ENCODE measurements at places on chromosomes 7 and 10.

DNA sequence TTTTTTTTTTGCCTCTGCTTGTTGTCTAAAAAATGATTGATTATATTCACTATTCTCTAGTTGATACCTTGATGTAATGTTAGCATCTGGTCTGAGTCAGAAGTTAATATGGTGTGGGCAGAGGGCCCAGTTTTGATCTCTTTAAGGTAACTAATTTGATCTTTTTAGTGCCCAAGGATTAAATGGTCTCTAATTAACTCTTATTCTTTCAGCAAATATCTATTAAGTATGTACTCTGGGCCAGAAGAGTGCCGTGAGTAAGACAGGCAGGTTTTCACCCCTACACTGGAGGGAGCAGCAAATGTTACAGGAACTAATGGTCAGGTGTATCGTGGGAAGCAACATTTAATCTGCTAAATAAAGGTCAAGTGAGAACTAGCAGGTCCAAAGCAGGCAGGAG, 144.6 kb upstream of the COL1A2 start:
- DNase-seq, result no peak

- DNase-seq, result no peak
These were observed 82.5 kb upstream of the CAPZA2 start for GRCh38 chr7:116779931-116780330.

DNA sequence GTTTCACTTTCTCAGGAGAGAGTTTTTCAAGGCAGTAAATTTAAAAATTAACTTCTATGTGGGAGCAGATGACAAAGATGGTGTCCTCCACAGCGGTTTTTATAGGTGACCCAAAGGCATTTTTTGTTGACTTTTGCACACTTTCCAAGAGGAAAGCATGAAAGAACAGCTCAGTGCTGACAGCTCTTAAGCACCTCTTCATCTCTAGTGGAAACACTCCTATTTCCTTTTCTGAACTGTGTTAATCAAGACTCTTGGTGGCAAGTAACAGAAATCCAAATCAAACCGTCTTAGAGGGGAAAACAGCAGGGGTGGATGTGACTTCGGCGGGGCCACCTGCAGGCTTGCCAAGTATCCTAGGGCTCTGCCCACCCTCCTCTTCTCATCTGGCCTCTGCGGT, 71.8 kb upstream of the GATA3 start:
- no peak for DNase-seq

DNA sequence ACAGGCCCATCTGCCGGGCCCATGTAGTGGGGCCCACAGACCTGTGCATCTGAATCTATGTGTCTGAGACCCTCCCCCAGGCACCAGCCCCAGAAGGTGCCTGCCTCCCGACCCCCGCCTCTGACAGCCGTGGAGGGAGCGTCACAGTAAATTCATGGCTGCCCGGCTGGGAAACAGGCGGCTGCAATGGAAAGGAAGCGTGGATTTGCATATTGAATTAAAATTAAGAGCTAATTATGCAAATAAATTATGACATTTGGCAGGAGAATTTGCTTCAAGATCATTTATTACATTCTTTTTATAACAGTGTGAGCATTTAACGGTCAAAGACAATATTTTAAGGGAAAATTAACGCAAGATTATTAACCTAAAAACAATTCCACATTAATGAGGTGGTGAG, 92.3 kb downstream of the HIF1AN start:
- DNase-seq, result no peak

DNA sequence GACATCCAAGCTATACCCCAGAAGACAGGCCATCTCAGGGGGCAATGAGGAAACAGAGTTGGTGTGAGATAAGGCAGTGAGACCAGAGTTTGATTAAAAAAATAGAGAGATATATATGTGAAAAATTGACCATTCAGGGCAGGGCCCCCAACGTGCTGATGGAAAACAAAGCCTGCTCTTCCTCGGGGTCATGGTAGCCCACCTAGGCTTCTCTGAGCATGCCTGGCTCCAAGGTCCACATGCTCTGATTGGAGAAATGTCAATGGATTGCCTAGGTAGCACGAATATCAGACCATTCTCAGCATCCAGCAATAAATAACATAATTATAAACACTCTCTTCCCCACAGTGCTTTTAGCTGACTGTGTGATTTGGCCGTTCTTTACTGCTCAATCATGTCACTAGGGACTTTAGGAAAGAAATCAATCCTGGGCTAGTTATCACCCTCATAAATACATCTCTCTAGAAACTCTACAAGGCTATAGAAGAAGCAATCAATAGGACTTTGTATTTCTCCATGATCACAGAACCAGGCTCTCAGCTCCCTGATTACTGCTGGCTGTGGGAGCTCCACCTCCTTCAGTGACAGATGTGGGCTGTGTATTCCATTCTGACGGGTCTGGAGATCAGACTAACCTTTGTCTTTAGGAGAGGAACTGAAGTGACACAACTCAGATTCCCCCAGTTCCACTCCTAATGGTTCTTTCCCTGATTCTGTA, 766.4 kb downstream of the GRID1 start:
- DNase-seq, result no peak

DNA sequence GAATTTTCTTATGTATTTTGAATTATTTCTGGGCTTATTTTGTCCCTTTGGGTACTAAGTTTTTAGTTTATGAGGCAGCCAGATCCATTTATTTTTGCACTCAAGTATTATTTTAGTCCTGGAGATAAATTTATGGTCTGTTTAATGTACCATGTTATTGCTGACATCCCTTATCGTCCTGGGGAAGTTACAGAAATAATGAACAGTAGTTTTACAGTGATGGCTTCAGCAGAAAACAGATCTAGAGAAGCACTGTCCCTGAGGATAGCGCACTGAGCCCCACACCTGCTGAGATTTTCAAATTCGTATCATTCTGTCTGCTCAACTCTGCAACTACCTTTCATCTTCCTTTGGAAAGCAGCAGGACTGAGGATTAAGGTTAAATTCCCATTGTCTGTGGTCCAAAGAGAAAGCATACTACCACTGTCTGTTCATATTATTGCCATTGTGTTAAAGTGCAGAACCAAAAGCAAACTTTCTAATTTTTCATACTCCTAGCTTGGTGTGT, 168.3 kb downstream of the SNX13 start:
- no peak for DNase-seq

DNA sequence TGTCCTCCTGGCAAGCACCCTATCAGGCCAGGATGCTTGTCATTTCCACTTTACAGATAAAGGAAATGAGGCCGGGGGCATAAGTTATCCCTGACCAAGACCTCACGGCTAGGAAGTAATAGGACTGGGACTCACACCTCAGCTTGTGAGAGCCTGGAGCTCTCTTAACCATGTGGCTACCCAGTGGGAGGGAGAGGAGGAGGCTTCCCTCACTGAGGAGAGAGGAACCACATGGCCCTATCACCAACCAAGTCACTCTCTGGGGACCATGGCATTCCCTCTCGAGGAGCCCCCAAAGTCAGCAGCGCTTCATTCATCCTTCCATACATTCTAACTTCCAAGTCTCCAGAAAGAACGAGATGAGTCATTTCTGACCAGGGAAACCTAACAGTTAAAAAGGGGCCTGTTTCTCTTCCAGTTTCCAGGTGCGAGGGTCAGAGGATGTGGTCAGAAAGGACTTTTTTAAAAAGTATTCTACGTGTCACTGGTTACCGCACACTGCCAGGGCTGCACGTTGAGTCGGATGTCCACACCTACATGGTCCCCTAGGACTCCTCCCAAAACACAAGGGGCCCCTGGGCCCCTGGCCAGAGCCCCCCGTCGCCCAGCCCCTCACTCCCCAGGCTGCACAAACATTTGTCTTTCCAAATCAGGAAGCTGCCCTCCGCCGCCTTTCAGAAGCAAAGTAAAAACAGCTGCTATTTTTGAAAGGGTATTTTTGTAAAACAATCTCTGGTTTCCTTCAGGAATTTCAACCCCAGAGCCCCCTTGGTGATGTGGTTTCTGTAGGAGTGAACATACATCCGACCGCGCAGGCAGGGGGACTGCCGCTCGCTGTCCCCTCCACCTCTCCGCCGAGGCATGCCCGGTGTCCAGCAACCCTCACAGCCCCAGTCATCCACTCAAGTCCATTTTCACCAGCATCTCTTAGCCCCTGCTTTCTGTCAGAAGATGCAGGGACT, 128.2 kb upstream of the CHST15 start:
- no peak for DNase-seq

- DNase-seq, result no peak
These were observed 1173.6 kb upstream of the SORCS1 start for GRCh38 chr10:108338146-108338545.

GRCh38 chr7:57399972-57400371, 50.0 kb upstream of the ZNF716 start:
- no peak for DNase-seq

GRCh38 chr7:90706072-90706716, 110.1 kb downstream of the CDK14 start:
- DNase-seq, result no peak

- DNase-seq, result no peak
These were observed 205.1 kb upstream of the CXCL12 start for GRCh38 chr10:44589944-44590449.

DNA sequence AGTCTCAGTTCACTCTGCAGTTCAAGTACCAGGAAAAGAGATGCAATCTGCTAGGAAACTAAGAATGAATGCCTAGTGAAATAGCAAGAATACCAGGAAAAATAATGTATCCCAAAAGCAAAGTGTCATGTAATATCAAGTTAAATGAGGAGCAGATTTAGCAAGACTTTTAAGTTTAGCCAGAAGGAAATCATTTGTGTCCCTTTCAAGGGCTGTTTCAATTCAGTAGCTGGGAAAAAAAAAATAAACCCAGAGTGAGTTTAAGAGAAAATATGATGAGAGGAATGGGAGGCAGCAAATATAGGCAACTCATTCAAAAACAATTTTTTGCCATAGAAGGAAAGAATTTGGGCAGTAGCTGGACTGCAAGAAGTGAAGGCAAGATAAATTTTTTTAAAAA, 135.8 kb downstream of the DGKB start:
- DNase-seq, result no peak

GRCh38 chr10:122163174-122164022, 107.7 kb upstream of the BTBD16 start:
- DNase-seq, result no peak

- DNase-seq, result no peak
These were observed 95.5 kb downstream of the CCDC71L start for GRCh38 chr7:106565428-106565827.

DNA sequence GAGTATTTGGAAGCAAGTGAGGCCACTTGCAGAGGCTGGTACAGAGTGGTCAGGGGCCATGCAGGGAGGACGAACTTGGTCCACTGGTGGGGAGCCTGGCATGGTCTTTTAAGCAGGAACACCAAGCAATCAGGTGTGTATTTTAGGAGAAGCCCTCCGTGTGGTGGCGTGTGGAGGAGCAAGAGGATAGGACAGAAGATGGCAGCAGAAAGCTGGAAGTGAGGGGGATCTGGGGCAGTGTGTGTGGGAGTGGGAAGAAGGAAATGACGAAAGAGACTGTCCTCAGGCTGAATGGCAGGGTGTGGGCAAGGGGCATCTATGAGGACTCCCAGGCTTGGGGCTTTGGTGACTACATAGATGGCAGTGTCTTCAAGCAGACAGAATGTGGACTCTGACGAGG, 51.2 kb downstream of the TEX36 start:
- no peak for DNase-seq

DNA sequence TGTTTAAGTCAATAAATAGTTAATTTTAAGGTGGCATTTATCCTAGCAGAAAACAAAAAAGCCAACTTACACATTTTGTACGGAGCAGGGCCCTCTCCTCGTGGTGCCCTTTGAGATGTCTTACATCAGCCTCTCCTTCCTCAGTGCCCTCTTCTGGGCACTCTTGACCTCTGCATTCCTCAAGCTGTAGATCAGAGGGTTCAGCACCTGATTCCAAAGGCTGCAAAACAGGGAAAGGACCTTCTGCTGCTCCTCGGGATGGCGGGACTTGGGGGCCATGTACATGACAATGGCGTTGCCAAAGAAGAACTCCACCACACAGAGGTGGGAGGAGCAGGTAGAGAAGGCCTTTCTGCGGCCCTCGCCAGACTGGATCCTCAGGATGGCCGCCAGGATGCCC, 4.6 kb upstream of the OR2A14 start:
- no peak for DNase-seq

GRCh38 chr7:46421441-46422230, 500.6 kb upstream of the IGFBP3 start:
- DNase-seq, result no peak

DNA sequence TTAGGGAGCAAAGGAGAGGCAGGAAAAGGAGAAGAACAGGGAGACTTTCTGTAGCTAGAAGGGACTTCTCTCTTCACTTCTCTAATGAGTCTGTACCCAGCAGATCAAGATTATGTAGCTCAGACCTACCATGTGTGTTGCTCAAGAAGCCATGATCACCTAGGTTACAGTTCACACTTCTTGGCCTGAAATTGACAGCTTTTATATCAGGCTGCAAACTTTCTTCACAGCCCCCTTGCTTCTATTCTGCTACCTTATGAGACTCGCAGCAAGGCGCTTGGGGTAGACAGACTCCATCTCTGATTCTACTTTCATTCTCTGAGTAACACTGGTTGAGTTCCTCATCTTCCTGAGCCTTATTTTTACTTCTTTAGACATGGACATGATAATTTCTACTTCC, 19.6 kb upstream of the GIMAP2 start:
- DNase-seq, result no peak

DNA sequence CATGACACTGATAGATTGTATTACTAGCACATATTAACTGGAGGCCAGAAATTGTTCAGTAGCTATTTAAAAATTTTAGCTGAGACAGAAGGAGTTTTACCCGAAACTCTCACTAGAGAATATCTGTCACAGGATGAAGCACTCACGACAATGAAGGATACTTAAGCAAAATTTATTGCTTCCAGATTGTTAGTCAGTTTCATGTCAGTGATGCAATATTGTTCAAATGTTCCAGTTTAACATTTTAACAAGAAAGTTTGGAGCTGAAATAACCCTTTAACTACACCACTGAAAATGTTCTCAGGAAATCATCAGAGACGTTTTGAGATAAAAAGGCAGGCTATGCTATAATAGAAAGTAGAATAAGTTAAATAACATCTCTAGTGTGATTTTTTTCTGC, 15.0 kb upstream of the CADPS2 start:
- no peak for DNase-seq

DNA sequence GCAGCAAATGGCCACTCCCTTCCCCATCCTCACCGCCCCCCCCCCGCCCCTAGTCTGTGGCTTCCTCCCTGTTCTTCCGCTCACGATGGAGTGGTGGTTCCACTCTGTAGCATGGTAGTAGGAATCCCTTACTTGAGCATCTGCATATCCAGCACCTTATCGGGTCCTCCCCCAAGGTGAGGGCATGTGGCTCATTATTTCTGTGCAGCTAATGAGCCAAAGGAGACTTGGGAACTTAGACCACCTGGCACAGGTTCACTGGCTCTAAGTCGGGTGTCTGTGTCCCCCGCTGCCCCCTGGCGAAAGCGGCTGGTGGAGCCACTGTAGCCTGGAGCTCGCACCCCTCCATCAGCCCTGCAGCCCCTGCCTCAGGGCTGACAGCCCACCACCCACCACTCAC, 22.8 kb upstream of the GPR26 start:
- DNase-seq, result no peak

- DNase-seq, result no peak
These were observed 15.6 kb downstream of the ATG9B start for GRCh38 chr7:151008511-151009323.

DNA sequence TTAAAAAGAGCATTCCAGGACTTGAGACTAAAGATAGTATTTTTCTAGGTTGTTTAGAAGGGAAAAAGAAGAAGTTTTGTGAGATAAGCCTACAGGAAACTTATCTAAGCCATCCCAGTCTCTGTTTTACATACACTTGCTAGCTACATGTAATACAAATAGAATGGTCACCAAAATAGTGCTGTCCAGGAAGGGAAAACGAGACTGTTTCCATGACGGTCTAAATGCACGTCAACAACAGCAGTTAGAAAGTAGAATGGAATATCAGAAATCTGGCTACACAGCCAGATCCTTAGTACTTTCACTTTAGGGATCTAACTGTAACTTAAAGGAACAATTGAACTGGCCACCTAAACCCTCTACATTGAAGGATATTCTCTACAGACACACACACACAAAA, 117.6 kb downstream of the TSPAN12 start:
- no peak for DNase-seq
